ENCODE measurements at places on chromosomes 7 and 10.
A peak's percentile ranks its signal among the peaks of the same experiment; 100 is the strongest.

- no peak for DNase-seq
Observed at GRCh38 chr10:64211466-64211865, 690.3 kb downstream of the REEP3 start.

GRCh38 chr10:36313142-36313541 is 671.0 kb upstream of the FZD8 start:
- no peak for DNase-seq

GRCh38 chr7:15046861-15047260 is 144.3 kb upstream of the DGKB start:
- no peak for DNase-seq

DNA sequence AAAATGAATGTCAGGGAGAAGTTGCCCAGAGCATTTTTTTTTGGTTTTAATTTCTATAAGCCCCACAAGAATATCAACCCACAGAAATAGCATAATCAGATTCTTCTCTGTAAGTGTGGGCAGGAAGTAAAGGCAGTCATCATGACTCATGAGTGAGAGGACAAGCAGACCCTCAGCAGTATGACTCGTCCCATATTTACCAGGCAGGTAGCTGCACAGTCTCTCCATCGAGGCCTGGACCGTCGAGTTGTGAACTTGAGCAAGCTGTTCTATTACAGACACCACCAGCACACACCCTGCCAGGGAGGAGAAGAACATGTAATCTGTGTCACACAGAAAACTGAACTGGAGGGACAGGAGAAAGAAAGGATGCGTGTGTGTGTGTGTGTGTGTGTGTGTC is 37.8 kb downstream of the AOAH start:
- peak; percentile 48 for DNase-seq

DNA sequence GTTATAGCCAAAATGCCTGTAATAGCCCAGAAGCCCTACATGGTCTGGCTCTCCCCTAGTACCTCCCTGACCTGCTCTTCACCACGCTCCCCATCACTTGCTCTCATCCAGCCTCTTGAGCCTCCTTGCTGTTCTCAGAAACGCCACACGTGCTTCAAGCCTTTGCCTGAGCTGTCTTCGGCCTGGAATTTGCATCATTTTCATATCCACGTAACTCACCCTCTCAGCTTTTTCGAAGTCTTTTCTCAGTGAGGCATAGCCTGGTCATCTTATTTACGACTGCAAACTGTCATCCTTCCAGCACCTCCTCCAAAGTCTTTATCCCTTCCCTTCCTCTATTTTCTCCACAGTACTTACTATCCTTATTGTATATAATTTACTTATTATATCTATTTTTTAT is 151.0 kb upstream of the AHR start:
- DNase-seq: no peak

DNA sequence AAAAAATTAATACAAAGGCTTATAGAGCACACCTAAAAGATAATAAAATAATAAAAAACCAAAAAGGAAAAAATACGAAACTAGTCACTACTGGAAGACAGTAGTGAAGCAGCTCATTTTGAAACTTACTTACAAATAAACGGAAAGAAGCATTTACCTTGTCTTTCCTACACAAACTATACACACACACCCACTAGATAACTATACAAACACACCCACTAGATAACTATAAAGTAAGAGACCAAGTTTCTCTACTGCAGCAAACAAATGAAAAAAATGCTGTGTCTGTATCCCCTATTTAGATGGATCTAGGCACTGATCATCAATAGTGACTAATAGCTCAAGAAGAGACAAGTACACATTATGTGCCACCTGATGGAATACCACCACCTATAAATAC is 49.2 kb downstream of the KIF5B start:
- DNase-seq: no peak

- no peak for DNase-seq
Observed at GRCh38 chr10:121952226-121952625, 22.8 kb downstream of the NSMCE4A start.

- DNase-seq: no peak
Observed at GRCh38 chr10:129709627-129710509, 242.8 kb downstream of the MGMT start.

DNA sequence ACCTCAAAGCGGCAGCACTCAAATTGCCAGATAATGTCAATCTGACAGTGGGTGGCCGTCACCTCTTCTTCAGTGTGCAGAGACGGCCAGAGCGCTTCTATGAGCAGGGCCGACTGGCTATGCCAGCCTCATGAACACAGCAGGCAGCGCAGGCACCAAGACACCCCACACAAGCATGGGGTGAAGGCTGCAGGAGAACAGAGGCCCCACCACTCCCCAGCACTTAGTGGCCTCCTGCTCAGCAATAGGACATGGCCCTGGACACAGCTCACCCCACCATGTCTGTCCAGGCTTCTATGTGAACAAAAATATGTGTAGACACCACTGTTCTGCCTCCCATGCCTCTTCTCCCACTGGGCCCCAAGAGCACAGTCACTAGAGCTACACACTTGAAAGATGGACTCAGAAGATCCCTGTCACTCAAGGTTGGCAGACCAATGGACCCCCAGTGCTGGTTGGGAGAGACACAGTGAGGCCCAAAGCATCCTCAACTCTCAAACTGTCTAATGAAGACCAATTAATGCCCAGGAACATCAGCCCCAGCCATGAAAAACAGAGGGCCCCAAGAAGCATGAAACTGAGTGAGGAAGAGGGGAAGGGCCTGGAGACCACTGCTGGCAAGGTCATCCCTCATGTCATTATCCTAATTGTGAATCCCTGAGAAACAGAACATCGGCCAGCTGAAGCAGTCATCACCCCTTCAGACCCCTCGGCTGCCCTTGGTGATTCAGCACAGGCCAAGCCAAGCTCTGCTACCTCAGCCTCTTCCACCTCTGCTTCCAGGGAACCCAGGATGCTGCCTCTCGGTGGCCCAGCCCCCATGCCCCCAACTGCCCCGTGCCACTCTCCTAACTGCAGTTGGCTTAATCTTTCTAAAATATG is 77.7 kb downstream of the GRID1 start:
- no peak for DNase-seq

GRCh38 chr7:28661826-28662595 is 249.7 kb downstream of the CREB5 start:
- no peak for DNase-seq

GRCh38 chr7:140230861-140231770 is 54.3 kb upstream of the KDM7A start:
- peak; percentile 52 for DNase-seq

DNA sequence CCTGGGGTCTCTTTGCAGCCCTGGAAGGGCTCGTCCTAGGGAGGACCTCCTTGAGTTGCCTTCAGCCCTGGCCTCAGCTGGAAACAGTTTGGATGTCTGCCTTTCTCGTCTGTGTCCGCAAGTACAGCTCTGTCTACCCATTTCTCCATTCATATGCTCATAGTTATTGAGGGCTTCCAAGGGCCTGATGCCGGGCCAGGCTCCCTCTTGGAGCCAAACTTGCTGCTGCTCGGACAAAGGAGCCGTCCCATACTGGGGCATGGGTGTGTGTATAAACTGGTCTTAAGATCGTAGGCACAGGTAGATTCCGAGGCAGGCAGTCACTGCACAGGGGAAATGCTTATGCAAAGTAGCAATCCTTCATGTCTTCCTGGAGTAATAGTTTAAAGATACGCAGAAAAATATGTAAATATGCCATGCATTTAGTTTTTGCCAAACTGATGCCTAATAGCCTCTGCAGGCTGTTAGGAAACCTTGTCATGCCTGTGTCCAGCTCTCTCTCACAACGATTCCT is 117.0 kb upstream of the BTBD16 start:
- DNase-seq: no peak

DNA sequence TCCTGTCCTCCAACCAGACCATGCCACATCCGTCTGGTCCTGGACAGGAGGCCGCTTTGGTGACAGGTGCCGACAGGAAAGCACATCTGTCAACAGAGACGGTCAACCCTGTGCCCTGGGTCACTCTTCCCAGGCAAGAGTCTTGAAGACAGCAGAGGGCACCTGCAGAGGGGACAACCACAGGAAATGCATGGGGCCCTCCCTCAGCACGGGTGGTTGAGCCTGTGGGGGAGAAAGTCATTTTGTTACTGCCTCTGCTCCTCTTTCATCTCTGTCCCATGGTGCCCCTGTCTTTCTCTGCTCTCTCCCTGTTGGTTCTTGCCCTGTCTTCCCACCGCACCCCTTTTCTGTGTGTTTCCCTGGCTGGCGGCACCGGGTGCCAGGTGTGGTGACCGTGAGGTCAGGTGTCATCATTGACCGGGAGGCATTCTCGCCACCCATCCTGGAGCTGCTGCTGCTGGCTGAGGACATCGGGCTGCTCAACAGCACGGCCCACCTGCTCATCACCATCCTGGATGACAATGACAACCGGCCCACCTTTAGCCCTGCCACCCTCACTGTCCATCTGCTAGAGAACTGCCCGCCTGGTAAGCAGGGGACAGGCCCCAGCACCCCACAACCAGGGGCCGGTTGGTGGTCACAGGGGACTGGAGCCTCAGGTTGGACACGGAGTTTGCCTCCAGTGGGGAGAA is 17.6 kb upstream of the VSIR start:
- DNase-seq: no peak
